Spleen (tissue), 13 donors: ENCODE measurements at places on chromosomes 6 and 20. TPM values are rescaled to one million over a fixed set of nuclear protein-coding genes. Genes with fewer than 3 reads are reported as not detected.

DNA sequence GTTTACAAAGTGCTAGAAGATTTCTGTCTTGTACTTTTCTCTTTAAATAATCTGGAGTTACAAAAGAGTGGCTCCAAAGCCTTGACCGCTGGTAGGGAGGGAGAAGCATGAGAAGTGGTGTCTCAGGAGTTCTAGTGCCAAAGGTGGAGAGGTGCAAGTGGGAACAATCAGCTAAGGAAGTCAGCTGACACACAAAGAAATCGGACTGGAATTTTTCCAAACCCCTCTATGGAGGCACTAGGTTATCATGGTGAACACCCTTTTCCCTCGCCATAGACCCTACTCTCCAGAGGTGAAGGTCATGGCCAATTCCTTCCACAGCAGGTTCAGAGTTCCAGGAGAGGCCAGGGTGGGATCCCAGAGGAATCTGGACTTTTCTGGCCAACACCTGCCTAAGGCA is 14.8 kb downstream of the PLAGL2 start:
- H3K4me3 ChIP-seq, result no peak overlapping the region
- H3K36me3 ChIP-seq, result peaks cover 42% of the 10 kb centered on the region
- DNase-seq, result no peak
- H3K4me1 ChIP-seq, result peaks cover 27% of the 10 kb centered on the region
- peaks cover 7% of the 10 kb centered on the region for H3K27me3 ChIP-seq

GRCh38 chr20:45782890-45783289 is 8.8 kb downstream of the WFDC3 start:
- no peaks in the 10 kb centered on the region for H3K27me3 ChIP-seq
- peaks cover 8% of the 10 kb centered on the region for H3K4me1 ChIP-seq
- no peak overlapping the region for H3K27ac ChIP-seq
- H3K36me3 ChIP-seq, result no peaks in the 10 kb centered on the region

SLC22A7 gene
- total RNA-seq, result not detected

PGC gene
- total RNA-seq, result not detected

DNA sequence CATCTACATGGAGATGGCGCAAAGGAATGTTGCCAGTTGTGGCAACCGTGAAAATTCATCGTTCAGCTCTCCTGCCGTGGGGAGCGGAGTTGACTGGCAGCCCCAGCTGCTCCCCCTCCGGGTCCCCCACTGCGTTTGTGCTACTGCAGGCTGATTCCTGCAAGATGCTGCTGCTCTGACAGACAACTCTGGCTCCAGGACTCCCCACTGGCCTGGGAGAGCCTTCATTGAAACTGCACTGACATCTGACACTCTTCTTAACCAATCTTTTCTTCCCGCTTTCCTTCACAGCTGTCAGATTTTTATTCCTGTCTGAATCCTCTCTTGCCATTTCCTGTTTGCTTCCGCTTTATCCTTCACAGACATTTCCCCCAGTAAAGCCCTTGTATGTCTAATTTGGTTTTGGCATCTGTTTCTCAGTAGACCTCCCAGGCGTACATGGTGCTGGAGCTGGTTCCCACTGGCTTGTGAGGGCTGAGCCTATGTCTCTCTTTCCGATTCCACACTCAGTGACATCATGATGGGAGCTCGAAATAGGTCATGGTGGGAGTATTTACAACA is 9.5 kb upstream of the ATRN start:
- no peaks in the 10 kb centered on the region for H3K36me3 ChIP-seq
- H3K4me3 ChIP-seq, result no peak overlapping the region
- DNase-seq, result no peak
- no peak overlapping the region for H3K27ac ChIP-seq
- H3K27me3 ChIP-seq, result no peaks in the 10 kb centered on the region

OCSTAMP gene
- total RNA-seq, result not detected

GRCh38 chr6:113755449-113756289 is 101.5 kb upstream of the MARCKS start:
- DNase-seq, result no peak
- H3K27me3 ChIP-seq, result no peaks in the 10 kb centered on the region
- no peak overlapping the region for H3K4me3 ChIP-seq
- H3K27ac ChIP-seq, result no peak overlapping the region
- peaks cover 16% of the 10 kb centered on the region for H3K4me1 ChIP-seq
- no peaks in the 10 kb centered on the region for H3K36me3 ChIP-seq
